NCI-H1436 (cell line): ENCODE measurements at places on chromosomes 6 and 20.

GRCh38 chr6:23940466-23940865 is 185.5 kb upstream of the NRSN1 start:
- no peak for DNase-seq

DNA sequence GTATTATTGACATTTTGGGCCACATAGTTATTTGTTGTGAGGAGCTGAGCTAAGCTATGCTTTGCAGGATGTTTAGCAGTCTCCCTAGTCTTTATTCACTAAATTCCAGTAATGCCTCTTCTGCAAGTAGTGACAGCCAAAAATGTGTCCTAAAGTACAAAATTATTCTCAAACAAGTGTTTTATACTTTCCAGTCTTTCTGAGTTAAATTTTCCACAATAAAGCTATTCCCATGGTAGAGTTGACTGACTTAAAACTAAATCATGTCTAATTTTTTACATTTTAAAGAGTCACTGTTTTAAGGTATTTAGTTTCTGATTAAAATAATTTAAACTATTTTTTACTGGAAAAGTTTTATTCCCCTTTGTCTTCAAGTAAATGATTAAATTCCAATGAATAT is 717.8 kb upstream of the HS3ST5 start:
- DNase-seq = no peak

DNA sequence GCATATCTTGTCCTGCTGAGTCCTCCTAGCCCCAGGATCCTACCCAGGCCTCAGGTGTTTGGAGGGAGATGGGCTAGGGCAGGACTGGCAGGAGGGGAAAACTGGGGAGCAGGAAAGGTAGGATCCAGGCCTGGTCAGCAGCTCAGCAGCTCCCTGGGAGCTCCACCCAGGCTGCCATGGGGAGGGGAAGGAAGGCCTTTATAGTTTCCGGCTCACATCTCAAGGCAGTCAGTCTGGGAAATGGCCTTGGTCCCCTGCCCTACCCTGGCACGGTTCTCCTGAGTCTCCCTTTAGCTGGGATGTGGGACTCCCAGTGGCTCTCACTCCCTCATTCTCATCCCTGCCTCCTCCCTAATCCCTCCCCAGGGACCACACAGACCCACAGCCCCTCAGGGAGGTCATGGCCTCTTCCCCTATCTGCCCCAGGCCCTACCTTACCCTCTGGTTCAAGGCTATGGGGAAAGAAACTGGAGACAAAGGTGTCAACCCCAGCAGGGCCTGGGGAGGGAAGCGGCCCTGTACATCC is 1.6 kb downstream of the SLC44A4 start:
- DNase-seq = no peak

DNA sequence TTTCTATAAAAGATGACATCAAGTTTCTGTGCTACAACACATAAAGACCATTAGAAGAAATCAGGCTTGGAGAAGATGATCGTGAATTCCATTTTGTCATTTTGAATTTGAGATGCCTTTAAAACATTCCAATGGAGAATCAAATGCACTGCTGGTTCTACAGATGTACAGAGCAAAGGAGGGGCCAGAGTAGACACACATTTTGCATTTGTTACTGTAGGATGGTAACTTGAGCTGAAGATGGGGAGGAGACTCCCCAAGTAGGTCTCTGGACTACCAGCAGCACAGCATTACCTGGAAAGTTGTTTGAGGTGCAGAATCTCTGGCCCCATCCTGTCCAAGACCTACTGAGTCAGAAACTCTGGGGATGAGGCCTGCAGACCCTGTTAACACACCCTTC is 121.6 kb upstream of the RALGAPA2 start:
- no peak for DNase-seq

DNA sequence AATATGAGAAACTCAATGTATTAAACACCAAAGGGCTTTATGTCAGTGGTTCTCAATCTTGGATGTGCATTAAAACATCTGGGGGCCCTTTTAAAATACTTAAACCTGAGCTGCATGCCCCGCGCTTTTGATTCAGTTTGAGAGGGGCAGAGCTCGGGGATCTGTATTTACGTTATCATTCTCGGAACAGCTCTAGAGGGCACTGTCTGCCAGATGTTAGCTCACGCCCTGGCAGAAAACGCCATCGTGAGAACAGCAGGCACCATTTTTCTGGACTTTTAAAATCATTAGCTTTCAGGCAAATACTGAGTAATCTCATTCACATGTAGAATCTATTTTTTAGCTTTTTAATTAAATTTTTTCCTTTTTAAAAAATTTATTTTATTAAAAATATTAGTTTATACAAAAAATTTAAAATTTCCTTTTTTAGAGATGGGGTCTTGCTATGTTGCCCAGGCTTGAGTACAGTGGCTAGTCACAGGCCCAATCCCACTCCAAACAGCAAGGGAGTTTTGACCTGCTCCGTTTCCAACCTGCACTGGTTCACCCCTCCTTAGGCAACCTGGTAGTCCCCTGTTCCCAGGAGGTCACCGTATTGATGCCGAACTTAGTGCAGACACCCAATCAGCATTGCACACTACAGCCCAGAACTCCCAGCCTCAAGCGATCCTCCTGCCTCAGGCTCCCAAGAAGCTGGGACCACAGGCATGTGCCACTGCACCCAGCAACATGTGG is 30.0 kb upstream of the ZNF133 start:
- no peak for DNase-seq
